ENCODE measurements at places on chromosomes 1 and 21. TPM values are rescaled to one million over a fixed set of nuclear protein-coding genes. Genes with fewer than 3 reads are reported as not detected.

DNA sequence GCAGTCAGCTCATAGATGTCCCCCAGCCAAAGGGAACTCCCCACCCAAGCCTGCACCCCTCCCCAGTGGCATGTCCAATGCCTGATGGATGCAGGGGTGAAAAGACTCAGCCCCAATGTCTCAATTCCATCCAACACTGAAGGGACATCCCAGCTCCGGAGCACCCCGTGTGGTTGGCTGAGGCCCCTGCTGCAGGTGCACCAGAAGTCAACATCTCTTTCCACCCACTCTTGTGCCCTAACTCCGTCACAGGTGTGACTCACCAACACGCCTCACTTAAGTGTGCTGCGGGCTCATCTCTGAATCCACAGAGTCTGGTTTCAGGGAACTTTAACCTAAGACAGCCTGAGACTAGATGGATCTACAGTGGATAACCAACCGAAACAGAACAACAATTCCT is 40.9 kb upstream of the ZBTB18 start:
- no peak for DNase-seq

GRCh38 chr1:8406960-8407359 is 89.0 kb downstream of the SLC45A1 start:
- DNase-seq: no peak

DNA sequence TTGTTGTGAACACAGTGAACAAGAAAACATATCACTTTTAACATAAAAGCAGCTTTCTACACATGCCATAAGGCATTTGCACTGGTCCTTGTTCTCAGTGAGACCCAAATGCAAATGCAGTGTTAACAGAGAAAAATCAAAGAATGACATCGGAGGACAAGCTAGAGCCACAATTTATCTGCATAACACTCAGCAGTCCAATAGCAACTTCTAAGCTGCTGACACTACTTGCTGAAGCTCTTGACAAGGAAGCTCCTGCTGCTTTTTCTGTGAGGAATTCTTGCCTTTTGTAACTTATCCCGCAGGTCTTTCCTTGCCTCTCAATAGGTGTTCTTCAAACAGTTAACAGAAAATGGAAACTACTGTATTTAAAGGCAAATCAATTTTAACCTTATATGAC is 34.7 kb downstream of the USH2A start:
- no peak for DNase-seq

DNA sequence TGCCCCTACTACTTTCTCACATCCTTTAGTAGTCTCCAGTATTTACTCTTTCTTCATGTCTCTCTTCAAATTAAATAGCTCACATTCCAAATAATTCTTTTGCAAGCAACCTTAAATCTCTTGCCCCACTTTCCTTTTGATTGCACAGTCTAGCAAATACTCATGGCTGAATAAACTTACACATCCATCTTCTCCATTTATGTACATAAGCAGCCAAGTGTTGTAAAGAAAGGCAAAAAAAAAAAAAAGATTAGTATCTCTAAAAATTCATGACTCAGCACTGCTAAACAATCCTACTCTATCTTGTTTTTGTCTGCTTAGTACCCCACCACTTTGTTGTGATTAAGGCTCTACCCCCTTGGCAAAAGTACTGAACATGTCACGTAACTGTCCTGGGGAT is 42.6 kb downstream of the F13B start:
- no peak for DNase-seq

GRCh38 chr1:200029035-200029821 is 1.7 kb downstream of the NR5A2 start:
- DNase-seq: peak; percentile 58

DNA sequence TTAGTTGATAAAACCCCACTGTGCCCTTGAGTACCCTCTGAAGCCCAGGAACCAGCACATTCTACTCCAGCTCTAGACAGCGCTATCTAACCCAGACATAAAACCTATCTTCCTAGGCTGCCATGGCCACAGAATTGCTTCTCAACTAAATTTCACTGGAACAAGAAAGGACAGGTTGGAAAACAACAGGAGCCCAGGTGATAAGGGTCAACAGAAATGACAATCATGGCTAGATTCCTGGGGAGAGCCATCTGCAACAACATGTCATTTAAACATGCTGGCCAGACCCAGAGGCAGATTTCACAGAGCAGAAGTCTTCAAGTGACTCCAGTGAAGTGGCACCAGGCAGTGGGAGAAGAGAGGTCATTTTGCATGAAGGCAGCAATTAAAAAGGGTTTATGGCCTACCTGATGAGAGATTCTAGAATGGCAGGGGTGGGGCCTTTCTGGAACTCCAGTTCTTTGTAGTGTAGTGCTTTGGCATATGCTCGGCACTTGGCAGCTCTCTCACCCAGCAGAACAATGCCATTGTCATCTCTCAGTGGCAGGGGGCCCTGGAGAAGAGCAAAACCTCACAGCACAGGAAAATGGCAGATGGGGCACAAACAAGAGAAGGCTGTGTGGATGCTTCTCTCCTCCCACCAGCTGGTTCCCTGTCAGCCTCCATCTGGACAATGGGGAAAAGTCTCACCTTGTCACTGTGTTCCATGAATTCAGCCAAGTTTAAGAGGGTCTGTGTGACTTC is 9.9 kb downstream of the ANGPTL7 start:
- no peak for DNase-seq

DNA sequence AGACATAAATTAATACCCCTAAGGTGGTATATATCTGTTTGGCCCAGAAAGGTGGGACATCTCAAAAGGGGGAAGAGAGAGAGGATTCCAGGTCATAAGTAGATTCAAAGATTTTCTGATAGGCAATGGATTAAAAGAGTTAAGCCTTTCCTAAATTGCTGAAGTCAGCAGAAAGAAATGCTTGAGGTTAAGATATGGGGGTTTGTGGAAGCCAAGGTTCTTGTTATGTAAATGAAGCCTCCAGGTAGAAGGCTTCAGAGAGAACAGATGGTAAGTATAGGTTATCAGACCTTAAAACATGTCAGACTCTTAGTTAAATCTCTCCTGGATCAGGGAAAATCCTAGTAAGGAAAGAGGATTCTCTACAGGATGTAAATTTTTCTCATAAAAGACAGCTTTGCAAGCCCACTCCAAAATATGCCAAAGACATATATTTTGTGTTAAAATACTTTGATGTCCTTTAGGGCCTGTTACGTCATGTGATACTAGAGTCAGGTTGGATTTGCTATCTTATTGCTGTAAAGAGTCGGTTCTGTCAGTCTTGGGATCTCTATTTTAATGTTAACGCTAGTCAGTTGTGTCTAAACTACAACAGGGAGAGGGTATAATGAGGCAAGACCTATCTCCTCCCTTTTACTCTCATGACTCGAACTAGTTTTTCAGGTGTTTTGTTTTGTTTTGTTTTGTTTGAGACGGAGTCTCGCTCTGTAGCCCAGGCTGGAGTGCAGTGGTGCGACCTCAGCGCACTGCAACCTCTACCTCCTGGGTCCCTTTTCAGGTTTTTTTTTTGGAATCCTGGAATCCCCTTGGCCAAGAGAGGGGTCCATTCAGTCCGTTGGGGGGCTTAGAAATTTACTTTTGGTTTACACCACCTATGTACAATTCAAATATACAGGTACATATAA is 30.6 kb downstream of the RGS2 start:
- DNase-seq: no peak

Gene LEFTY2
- total RNA-seq: not detected

DNA sequence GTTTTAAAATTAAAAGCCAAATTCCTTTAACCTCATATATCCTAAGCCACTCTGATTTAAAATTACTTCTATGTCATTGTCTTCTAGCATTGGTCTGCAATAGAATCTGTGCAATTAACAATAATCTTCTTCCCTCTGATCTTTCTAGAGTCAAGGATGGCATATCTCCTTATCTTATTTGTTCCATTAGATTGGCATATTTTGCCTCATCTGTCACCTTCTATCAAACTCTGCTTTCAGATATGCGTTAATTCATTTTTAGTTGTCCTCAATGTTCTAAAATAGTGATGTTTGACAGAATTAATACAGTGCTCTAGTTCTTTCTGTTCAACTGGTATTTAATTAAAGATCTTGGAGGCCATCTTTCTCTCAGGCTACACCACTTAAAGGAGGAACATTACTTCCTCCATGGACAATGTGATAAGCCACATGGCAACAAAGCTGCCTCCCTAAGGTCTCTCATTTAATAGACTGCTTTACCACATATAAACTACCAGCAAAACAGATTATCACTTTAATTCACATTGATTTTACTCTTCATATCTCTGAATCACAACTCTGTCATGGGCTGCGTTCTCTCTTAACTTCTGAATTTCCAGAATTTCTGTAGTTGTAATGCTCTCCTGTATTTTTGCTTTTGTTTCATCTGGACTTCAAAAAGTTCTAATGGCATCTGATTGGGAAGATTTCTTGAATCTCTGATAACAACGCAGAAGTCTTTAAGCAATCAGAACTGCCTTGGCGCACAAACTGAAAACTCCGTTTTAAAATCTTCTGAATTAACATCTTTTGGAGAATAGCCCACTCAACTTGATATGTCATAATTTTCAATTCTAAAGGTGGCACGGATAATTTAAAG is 2.8 kb downstream of the NRIP1 start:
- no peak for DNase-seq

- DNase-seq: no peak
Observed at GRCh38 chr1:19300211-19300610, 11.6 kb upstream of the AKR7A3 start.

Gene FAM177B
- total RNA-seq: not detected

- no peak for DNase-seq
Observed at GRCh38 chr1:15433471-15433870, 4.8 kb upstream of the CTRC start.

GRCh38 chr1:86913399-86913895 is 479 bp downstream of the SELENOF start:
- DNase-seq: no peak

GRCh38 chr1:207393610-207394009 is 60.5 kb upstream of the CR2 start:
- no peak for DNase-seq

GRCh38 chr1:50270926-50271325 is 152.3 kb downstream of the DMRTA2 start:
- no peak for DNase-seq

DNA sequence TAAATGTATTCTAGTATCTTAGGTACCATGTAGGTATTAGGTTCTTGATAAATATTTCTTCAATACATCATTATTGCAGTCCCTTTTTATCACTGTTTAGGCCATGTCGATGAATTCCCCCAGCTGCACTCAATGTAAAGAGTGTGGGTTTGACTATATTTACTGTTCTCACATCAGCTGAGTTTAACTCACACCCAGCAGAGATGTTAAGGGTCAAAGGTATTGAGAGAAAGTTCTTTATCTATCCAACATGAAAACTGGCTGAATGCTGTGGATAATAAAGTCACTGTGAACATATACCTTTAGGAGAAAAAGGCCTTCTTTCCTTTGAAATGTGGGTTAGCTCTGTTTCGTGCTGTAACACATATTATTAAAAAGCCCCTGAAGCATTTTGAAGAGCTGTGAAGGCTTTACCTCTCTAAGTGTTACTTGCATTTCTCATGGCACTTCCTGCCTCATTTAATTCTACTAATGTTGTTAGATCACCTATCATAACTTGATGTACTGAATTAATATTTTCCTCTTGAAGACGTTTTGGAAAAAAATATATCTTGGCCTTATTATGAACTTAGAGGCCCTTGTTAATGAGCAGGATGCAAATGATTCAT is 19.1 kb upstream of the LYST start:
- no peak for DNase-seq

- no peak for DNase-seq
Observed at GRCh38 chr1:223708001-223708359, 4.4 kb upstream of the CAPN2 start.

Gene EPS8L3
- total RNA-seq: not detected

Gene UBXN10
- total RNA-seq: 0.23 TPM

Gene EFNA1
- total RNA-seq: 0.25 TPM

Gene S1PR1
- 124 TPM for total RNA-seq

- no peak for DNase-seq
Observed at GRCh38 chr1:182405578-182405977, 5.1 kb upstream of the TEDDM1 start.

GRCh38 chr1:206864939-206865671 is at the start of gene IL20:
Gene IL20, plus strand, starts transcription at chr1:206865623. Its CDS starts 230 bp downstream, at chr1:206865853.
- DNase-seq: peak; percentile 83

Gene KCNA3
- 68.4 TPM for total RNA-seq

GRCh38 chr1:53057127-53057526 is 4.9 kb upstream of the PODN start:
- DNase-seq: no peak

DNA sequence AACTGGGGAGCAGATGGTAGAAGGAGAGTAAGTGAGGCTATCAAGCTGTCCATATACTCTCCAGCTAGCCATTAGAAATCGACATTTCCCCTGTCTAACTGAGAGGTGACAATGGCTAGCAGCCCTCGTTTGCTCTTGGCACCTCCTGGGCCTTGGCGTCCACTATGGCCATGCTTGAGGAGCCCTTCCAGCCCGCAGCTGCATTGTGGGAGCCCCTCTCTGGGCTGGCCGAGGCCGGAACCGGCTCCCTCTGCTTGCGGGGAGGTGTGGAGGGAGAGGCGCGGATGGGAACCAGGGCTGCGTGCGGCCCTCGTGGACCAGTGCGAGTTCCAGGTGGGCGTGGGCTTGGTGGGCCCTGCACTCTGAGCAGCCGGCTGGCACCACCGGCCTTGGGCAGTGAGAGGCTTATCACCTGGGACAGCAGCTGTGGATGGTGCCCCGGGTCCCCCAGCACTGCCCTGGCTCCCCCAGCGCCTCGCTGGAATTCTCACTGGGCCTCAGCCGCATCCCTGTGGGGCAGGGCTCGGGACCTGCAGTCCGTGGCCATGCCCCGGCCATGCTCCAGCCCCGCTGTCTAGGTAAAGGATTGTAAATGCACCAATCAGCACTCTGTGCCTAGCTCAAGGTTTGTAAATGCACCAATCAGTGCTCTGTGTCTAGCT is 56.2 kb upstream of the PARP1 start:
- DNase-seq: no peak

Gene LORICRIN
- not detected for total RNA-seq

Gene PLCH2
- 30.3 TPM for total RNA-seq

DNA sequence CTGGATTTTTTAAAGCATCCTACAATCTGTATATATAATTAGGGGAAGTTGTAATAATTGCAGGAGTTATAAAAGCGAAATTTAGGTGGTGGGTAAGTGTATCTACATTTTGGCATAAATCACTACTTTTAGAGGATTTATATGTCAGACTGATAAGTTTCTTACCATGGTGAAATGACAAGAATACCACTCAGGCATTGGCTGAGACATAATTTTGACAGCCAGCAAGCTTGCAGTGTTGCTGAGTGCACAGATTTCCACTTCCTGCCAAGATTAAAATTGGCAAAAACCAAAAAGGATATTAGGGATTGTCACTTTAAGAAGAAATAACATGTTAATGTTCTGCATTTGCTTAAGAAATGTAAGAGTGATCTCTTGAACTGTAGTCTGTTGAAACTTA is 28.2 kb downstream of the NFIA start:
- no peak for DNase-seq
